ENCODE measurements at places on chromosomes 2 and 18. TPM values are rescaled to one million over a fixed set of nuclear protein-coding genes. Genes with fewer than 3 reads are reported as not detected.

DNA sequence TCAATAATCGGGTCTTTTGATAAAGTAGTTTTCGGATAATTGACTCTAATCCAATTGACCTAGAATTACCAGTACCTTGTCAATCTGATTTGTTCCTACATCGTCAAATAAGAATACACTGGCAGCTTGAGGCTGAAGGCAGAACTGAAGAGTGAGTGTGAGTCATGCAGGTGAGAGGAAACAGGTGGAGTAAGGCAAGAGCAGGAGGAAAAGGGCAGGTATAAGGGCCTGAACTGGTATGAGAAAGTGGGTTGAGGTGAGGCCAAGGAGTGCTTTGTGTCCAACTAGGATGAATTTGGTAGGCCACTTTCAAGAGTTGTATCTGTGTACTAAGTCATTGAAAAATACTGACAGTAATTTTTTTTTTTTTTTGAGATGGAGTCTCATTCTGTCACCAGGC, 186.0 kb downstream of the ZNF385B start:
- DNase-seq: no peak

- no peak for DNase-seq
Observed at GRCh38 chr2:238939074-238939473, 91.2 kb downstream of the TWIST2 start.

- no peak for DNase-seq
Observed at GRCh38 chr18:58005885-58006523, 38.0 kb upstream of the NEDD4L start.

GRCh38 chr2:59077026-59077725, 836.1 kb upstream of the FANCL start:
- no peak for DNase-seq

DNA sequence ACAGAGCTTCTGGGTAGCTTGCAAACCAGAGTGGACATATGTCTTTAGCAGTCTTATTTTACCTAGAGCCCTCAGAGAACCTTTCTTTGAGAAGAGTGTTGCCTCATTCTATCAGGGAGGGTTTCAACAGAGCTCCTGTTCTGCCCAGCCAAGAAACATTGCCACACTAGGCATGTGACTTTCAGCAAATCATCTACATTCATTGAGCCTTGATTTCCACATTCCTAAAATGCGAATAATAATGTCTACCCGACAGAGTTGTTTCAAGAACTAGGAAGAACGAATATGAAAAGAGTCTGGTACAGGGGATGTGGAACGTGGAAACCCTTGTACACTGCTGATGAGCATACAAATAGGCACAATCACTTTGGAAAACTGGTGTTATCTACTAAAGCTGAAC, 7.8 kb upstream of the PRKAG3 start:
- DNase-seq: no peak

DNA sequence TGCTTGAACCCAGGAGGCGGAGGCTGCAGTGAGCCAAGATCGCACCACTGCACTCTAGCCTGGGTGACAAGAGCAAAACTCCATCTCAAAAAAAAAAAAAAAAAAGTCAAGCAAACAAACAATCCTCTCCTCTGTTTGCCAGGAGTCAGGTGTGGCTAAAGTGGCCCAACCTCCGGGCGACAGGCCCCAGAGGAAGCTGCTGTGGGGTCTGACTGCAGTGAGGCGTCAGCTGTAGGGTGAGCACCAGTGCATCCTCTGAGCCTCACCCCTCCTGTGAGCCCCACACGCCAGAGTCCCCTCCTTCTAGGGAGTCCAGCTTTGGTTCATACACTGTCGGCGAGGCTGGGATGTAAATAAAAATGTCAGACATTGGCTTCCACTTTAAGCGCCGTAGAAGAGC, 76.5 kb upstream of the HS6ST1 start:
- no peak for DNase-seq

DNA sequence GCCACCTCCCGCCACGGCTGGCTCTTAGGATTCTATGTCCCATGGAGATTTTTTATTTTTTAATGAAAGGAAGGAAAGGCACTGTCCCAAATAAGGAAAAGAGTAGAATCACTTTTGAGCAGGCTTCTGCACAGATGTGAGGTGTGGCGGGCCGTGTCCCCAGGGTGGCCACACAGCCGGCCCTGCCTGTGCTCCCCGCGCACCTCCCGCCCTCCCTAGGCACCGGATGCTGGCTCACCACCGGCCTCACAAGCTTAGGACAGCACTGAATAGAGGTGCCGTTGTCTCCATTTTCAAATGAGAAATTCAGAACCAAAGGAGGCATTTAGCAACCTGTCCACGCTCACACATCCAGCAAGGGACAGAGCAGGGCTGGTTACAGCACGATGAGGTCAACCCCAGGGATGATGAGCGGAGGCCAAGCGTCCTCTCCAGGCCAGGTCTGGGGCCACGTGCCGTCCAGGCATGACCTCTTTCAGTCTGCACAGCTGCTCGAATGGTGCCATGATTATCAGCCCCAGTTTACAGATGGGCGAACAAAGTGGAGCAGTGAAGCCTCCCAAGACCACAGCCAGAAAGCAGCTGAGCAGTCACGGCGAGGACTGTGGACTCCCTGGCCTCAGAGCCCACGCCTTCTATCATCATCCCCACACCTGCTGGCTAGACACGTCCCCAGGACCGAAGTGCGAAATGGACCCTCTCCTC, 20.7 kb upstream of the TEX51 start:
- no peak for DNase-seq

DNA sequence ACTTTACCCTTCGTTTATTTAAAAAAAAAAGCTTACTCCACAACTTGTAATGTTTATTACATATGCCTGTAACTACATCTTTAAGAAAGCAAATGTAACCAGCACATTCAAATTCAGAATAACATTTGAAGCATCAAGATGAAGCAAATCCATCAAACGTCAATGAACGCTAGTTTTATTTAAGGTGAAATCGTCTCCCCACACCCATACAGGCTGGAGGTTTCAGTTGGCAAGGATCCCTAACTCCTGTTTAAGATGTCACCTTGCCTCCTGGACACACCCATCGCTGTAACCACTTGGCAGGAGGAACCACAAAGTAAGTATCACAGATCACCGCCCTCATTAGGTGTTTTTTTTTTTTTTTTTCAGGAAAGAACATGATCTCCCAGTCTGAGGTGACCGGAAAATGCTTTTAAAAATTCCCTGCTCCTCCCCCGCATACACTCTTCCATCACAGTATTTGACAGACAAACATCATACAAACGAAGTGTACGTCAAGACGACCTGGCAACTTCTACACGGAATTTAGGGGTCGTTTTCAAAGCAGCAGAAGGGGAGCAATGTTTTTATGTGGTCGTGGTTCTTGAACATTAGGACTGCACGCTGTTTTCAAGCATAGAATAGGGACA, 19.7 kb upstream of the STPG4 start:
- no peak for DNase-seq

- DNase-seq: no peak
Observed at GRCh38 chr2:204449977-204450376, 95.3 kb upstream of the PARD3B start.

DNA sequence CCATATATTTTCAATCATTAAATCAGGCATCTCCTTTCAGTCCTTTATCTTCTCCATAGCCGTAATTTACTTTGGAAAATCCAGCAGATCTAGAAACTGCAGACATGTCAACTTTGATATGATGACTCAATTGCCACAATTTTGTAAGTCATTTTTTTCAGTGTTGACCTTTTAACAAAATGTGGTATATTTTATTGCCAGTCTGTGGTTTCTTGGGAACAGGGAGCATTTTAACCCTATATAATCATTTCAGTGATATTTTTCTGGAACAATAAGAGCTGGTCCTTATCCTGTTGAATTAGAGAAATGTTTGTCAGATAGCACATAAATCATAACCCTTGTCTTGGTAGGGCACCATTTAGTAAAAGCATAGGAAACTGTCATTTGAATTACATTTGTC, 90.9 kb upstream of the UBXN4 start:
- no peak for DNase-seq

GRCh38 chr2:31170071-31170698, 31.9 kb upstream of the GALNT14 start:
- DNase-seq: peak; percentile 19

DNA sequence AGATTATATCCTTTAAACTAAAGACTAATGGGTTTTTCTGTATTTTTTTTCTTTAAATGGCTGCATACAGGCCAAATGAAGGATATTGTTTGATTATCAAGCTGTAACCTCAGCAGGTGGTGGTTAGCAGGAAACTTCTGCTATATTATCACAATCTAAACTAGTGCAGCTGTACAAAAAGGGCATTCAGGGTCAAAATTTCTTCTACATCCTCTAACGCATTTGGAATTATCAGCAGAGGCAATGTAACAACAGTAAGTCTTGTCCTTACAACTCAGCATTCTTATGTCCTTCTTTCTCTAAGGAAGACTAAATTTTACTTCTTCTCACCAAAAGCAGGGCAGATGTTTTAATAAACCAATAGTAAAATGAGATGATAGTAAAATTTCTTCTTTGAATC, 135.8 kb upstream of the FN1 start:
- no peak for DNase-seq

- no peak for DNase-seq
Observed at GRCh38 chr2:202612145-202612544, 22.6 kb upstream of the FAM117B start.

- no peak for DNase-seq
Observed at GRCh38 chr2:9552219-9553178, 3.1 kb downstream of the ADAM17 start.

DNA sequence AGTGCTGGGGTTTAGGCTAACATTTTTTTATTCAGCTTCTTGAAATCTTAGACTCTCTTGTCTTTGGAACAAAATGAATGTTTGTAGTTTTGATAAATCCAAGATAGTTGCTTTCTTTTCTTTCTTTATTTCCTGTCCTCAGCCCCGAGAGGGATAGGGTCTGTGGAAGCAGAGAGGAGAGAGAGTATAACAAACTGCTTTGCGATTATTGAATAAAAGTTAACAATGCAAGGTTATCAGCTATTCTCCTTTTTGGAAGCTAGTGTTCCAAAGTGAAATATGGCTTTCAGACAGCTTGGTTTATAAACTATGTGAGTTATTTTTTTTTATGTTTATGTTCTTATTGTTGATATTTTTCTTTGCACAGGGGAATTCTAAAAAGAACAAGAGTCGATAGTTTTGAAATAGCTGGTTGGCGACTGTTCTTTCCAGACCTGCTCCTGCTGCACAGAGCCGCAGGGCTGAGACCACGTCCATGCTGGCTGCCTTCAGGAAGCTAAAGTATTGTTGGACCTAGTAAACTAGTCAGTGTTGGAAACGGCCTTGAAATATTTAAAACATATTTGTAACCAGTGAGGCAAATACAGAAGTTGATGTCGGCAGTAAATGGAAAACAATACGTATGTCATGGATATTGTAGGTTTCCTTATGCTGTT, 15.5 kb upstream of the STON1 start:
- DNase-seq: peak; percentile 49

- no peak for DNase-seq
Observed at GRCh38 chr2:205510345-205510744, 172.0 kb upstream of the NRP2 start.

GRCh38 chr18:77676910-77677309, 427.3 kb downstream of the GALR1 start:
- no peak for DNase-seq

DNA sequence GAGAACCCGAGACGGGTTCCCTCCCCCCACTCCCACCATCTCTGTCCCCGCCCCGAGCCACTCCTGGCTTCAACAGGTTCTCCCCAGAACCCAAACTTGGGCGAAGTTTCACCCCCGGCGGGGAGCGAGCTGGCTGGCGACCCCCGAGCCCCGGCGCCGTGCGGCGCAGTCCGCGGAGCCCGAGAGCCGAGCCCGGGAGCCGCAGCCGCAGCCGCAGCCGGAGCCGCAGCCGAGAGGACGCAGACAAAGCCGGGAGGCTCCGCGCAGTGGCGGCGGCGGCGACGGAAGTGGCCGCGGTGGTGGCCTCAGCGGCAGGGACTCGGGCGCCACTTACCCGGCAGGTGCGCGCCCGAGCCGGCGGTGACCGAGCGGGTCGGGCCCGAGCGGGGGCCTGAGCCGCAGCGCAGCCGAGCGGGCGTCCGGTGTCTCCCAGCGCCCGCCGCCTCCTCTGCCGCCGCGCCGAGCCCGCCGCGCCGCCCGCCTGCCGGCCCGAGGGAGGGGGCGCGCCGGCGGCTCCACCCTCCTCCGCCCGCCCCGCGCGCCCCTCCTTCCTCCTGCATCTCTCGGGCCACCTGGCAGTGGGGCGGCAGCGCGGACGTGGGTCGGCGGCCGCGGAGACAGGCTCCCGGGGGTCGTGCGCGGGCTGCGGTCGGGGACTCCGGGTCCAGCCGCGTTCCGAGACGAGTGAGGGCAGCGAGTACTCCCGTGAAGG, at the start of gene ECEL1:
TSS of gene ECEL1 (minus strand) at position 450 of the 712 bp plus-strand sequence. CDS start 1,181 bp downstream, outside the sequence.
- no peak for DNase-seq

DNA sequence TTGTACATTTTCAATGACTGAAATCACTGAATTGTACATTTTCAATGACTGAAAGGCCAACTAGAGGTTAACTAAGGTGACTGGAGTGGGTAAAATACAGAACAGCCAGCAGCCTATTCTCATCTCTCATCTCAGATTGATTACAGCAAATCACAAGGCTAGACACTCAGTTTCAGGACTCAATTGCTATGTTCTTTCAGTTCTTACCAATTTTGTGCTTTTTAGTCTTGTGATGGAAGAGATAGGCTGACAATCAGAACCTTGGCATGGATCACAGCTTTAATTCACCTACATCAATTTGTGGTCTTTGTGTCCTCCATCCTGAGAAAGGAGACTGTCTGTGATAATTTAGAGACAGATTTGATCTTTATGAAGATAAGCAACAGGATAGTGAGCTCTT, 124.7 kb downstream of the GULP1 start:
- no peak for DNase-seq

DNA sequence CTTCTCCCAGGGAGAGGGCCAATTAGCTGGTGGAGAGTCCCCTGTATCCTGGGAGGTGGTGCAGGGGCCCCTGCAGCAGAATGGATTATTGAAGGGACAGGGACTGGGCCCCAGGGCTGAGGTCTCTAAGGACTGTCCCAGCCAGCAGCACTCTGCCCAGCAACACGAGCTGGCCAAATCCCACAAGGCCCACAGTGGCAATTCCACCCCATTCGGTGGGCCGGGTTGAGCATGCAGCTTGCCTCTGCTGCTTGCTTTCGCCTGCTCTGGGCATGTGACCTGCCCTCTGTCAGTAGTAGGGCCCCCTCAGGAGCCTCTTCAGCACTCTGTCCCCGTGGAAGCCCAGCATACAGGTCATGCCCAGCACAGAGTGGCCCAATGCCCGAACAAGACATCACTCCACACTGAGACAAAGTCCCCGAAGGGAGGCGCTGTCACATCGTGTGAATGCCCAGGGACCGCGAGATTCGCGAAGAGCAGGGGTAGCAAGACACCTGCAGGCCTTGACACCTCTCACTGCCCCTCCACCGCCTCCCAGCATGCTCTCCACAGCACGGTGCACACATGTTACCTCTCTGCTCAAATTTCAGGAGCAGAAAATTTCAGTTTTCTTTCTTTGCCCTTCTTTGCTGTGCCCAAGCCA, 65.4 kb downstream of the CRACDL start:
- DNase-seq: no peak

- peak; percentile 79 for DNase-seq
Observed at GRCh38 chr18:456361-457139, 44.0 kb downstream of the COLEC12 start.

GRCh38 chr2:71884303-71885042, 263.2 kb downstream of the CYP26B1 start:
- DNase-seq: no peak

The RTKN gene
- 50.9 TPM for polyA plus RNA-seq

The SERPINB4 gene
- not detected for polyA plus RNA-seq

The HOXD11 gene
- polyA plus RNA-seq: not detected

The CLEC4F gene
- polyA plus RNA-seq: 0.24 TPM

The RFX8 gene
- 2.1 TPM for polyA plus RNA-seq

The ELP2 gene
- 75.9 TPM for polyA plus RNA-seq

The EIF2B4 gene
- polyA plus RNA-seq: 32.7 TPM

The POTEC gene
- not detected for polyA plus RNA-seq

The DCDC2C gene
- 0.46 TPM for polyA plus RNA-seq
